ENCODE measurements at places on chromosomes 7 and 10. TPM values are rescaled to one million over a fixed set of nuclear protein-coding genes. Genes with fewer than 3 reads are reported as not detected.

GRCh38 chr7:78702770-78703169 lies 750.7 kb downstream of the MAGI2 start:
- no peak overlapping the region for H3K27ac ChIP-seq
- peaks cover 8% of the 10 kb centered on the region for H3K4me1 ChIP-seq
- H3K36me3 ChIP-seq = no peaks in the 10 kb centered on the region
- H3K4me3 ChIP-seq = no peak overlapping the region
- no peak for DNase-seq

GRCh38 chr10:33134011-33134751 lies 176.2 kb upstream of the ITGB1 start:
- DNase-seq = no peak
- no peaks in the 10 kb centered on the region for H3K36me3 ChIP-seq
- H3K4me1 ChIP-seq = peaks cover 19% of the 10 kb centered on the region
- H3K4me3 ChIP-seq = no peak overlapping the region
- H3K27me3 ChIP-seq = no peaks in the 10 kb centered on the region
- no peak overlapping the region for H3K27ac ChIP-seq

DNA sequence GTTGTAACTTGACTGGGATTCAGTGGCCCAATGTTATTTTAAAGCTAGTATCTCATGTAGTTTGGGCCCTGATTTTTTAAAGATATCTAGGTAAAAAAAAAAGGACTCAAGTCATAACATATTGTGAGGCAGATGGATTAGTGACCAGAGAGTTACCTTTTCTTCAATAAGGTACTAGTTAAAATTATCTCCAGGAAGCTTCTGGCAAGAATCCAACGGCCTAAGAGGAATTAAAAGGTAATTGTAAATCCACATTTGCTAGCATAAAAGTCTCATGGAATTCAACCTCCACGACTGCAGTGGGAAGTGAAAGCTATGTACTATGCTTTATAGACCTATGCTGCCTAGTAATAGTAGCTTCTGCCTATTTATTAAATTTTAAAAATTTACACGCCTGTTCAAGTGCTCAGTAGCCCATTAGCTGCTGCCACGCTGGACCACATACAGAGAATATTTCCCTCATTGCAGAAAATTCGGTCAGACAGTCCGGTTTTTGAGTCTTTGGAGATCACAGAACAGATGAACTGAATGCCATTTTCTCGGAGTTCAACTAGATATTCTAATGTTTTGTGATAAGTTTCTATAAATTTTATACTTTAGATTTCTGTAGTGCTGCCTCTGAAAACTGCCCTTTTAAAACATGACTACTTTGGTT lies 118.4 kb downstream of the NSUN6 start:
- H3K27ac ChIP-seq = no peak overlapping the region
- H3K27me3 ChIP-seq = no peaks in the 10 kb centered on the region
- no peaks in the 10 kb centered on the region for H3K36me3 ChIP-seq
- DNase-seq = no peak

- no peaks in the 10 kb centered on the region for H3K36me3 ChIP-seq
- H3K27ac ChIP-seq = no peak overlapping the region
- H3K4me1 ChIP-seq = peaks cover 8% of the 10 kb centered on the region
- no peak for DNase-seq
- no peak overlapping the region for H3K4me3 ChIP-seq
Measured at GRCh38 chr7:37230221-37230620, 218.4 kb downstream of the ELMO1 start.

DNA sequence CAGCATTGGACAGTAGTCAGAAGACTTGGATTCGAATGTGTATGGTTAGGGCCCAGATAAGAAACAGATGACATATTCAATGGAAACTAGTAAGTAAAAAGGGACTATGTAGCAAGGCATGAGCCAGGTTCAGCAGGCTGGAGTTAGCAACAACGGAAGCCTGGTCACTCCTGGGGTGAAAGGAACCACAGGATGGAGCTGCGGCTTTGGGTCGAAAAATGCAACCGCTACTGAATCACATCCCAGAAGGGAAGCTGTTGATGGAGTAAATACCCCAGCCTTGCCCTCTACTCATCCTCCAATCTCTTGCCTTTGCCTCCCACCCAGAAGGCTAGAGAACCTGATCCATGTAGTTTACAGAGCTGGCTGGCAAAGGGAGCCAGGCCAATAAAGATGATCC lies 37.5 kb upstream of the EGR2 start:
- no peaks in the 10 kb centered on the region for H3K27me3 ChIP-seq
- DNase-seq = no peak
- H3K4me1 ChIP-seq = no peaks in the 10 kb centered on the region
- no peak overlapping the region for H3K27ac ChIP-seq
- no peak overlapping the region for H3K4me3 ChIP-seq
- H3K36me3 ChIP-seq = no peaks in the 10 kb centered on the region

DNA sequence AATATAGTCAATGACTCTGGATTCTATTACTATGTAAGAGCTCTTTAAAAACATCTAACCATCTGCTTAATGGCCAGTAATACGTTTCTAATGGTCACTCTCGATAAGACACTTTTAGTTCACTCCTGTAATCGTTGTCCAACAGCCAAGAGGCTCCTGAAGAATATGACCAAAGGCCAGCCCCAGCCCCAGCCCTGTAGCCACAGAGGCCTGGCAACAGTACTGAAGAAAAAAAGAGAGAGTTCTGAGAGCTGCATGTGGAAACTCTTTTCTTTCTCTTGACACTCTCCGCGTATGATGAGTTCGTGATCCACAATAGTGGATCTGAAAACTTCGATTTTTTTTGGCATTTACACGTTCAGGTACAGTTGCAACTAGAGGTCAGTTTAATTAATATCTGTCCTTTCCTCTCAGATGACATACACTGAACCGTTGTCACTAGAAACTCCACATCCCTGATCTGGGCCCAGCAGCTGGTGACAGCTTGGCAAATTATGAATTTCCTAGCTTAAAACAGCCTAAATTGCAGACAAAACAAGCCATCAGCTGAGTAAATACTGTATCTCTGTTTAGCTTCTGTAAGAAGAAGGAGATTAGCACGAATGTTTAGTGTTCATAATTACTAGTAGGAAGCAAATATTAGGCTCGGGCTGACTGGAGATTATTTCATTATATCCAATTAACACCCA lies 456.7 kb downstream of the LRMDA start:
- H3K4me3 ChIP-seq = no peak overlapping the region
- H3K36me3 ChIP-seq = no peaks in the 10 kb centered on the region
- no peaks in the 10 kb centered on the region for H3K4me1 ChIP-seq
- no peak for DNase-seq
- H3K27me3 ChIP-seq = no peaks in the 10 kb centered on the region

DNA sequence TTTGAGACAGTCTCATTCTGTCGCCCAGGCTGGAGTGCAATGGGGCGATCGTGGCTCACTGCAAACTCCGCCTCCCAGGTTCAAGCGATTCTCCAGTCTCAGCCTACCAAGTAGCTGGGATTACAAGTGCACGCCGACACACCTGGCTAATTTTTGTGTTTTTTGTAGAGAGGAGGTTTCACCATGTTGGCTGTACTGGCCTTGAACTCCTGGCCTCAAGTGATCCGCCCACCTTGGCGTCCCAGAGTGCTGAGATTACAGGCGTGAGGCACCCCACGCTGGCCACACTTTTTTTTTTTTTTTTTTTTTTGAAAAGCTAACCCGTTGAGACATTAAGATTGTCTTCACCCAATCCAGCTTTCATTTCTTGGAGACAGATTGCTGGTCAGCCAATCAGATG lies 2.1 kb downstream of the ZNF273 start:
- no peak overlapping the region for H3K4me3 ChIP-seq
- H3K36me3 ChIP-seq = no peaks in the 10 kb centered on the region
- no peak overlapping the region for H3K27ac ChIP-seq
- H3K4me1 ChIP-seq = peaks cover 19% of the 10 kb centered on the region
- DNase-seq = no peak

DNA sequence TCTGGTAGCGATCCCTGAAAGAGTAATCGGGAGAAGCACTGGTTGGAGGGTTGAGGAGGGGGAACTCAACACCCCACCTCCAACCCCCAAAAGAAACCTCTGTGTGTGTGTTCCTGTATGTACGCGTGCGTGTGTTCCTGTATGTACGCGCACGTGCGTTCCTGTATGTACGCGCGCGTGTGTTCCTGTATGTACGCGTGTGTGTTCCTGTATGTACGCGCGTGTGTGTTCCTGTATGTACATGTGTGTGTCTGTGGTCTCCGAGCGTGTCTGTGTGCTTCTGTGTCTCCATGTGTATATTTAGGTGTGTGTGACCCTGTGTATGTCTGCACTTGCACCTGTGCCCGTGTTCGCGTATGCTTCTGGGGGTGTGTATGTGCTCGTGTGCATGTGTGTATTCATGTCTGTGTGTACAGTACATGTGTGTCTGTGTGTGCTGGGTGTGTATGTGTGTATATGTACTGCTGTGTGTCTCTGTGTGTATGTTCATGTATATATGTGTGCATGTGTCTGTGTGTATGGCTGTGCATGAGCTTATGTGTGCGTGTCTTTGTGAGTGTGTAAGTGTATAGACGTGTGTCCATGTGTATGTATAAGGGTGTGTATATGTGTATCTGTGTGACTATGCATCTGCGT lies 42.9 kb upstream of the KLF6 start:
- DNase-seq = no peak
- no peaks in the 10 kb centered on the region for H3K36me3 ChIP-seq
- no peaks in the 10 kb centered on the region for H3K27me3 ChIP-seq
- peak overlapping the region; percentile 48 for H3K4me3 ChIP-seq
- peaks cover 23% of the 10 kb centered on the region for H3K4me1 ChIP-seq

GRCh38 chr10:71761105-71761511 lies 12.2 kb downstream of the VSIR start:
- no peak overlapping the region for H3K4me3 ChIP-seq
- peak overlapping the region; percentile 9 for H3K27ac ChIP-seq
- no peaks in the 10 kb centered on the region for H3K36me3 ChIP-seq
- peaks cover 93% of the 10 kb centered on the region for H3K4me1 ChIP-seq

GRCh38 chr7:31373337-31374289 lies 33.1 kb upstream of the NEUROD6 start:
- no peak for DNase-seq
- H3K27ac ChIP-seq = no peak overlapping the region
- no peaks in the 10 kb centered on the region for H3K4me1 ChIP-seq
- no peaks in the 10 kb centered on the region for H3K36me3 ChIP-seq
- H3K27me3 ChIP-seq = no peaks in the 10 kb centered on the region
- H3K4me3 ChIP-seq = no peak overlapping the region

- DNase-seq = no peak
- no peaks in the 10 kb centered on the region for H3K27me3 ChIP-seq
- H3K4me3 ChIP-seq = no peak overlapping the region
- H3K27ac ChIP-seq = no peak overlapping the region
- H3K36me3 ChIP-seq = no peaks in the 10 kb centered on the region
Measured at GRCh38 chr7:36430881-36431280, 41.2 kb downstream of the ANLN start.

GRCh38 chr10:53667063-53667462 lies 894.5 kb upstream of the MBL2 start:
- no peak overlapping the region for H3K27ac ChIP-seq
- no peak overlapping the region for H3K4me3 ChIP-seq
- no peaks in the 10 kb centered on the region for H3K4me1 ChIP-seq
- DNase-seq = no peak

The PDK4 gene
- total RNA-seq = 399 TPM

The SPDYE11 gene
- total RNA-seq = not detected

The WNT8B gene
- not detected for total RNA-seq

The GBX1 gene
- total RNA-seq = not detected

The RADIL gene
- 16.5 TPM for total RNA-seq

The PRPS1L1 gene
- total RNA-seq = not detected

The EZH2 gene
- total RNA-seq = 7.9 TPM

The CDK14 gene
- 21.6 TPM for total RNA-seq

The BICC1 gene
- 15.2 TPM for total RNA-seq

The EIF5AL1 gene
- total RNA-seq = not detected

The CRYGN gene
- not detected for total RNA-seq

The SEMA4G gene
- 6.4 TPM for total RNA-seq

The UPP1 gene
- 79.8 TPM for total RNA-seq

Measured in vagina (tissue), 2 donors.